ENCODE measurements at places on chromosomes 6 and 20. TPM values are rescaled to one million over a fixed set of nuclear protein-coding genes. Genes with fewer than 3 reads are reported as not detected.

Gene HRH3
- 2.5 TPM for total RNA-seq

Gene PMEPA1
- 8.1 TPM for total RNA-seq

Gene NKX2-4
- 5.1 TPM for total RNA-seq

Gene PDE10A
- 15.5 TPM for total RNA-seq

Gene HLA-DPA1
- total RNA-seq = 26.5 TPM

Gene IPCEF1
- total RNA-seq = 4.8 TPM

Gene EFCAB8
- 4.9 TPM for total RNA-seq

Gene LRRC73
- 29.3 TPM for total RNA-seq

Gene C20orf144
- total RNA-seq = 119 TPM

Gene IMPG1
- total RNA-seq = 0.08 TPM

Gene GNMT
- total RNA-seq = 1.7 TPM

Gene TPD52L1
- total RNA-seq = 22.5 TPM

Gene KIF3B
- 33.1 TPM for total RNA-seq

Gene SIRPA
- total RNA-seq = 21.0 TPM

Gene HCRTR2
- 0.39 TPM for total RNA-seq

Gene EPPIN
- 222 TPM for total RNA-seq

Gene SEL1L2
- total RNA-seq = 10.0 TPM

Gene LMBRD1
- 54.4 TPM for total RNA-seq

Gene PRSS35
- 2.3 TPM for total RNA-seq

Gene ENPP5
- 114 TPM for total RNA-seq

Gene ZBP1
- total RNA-seq = 0.31 TPM

Gene RIPPLY2
- 0.63 TPM for total RNA-seq

Gene BPIFB4
- 1.1 TPM for total RNA-seq

Measured in testis (tissue), 5 donors.